ENCODE measurements at places on chromosomes 5 and 9. TPM values are rescaled to one million over a fixed set of nuclear protein-coding genes. Genes with fewer than 3 reads are reported as not detected.

DNA sequence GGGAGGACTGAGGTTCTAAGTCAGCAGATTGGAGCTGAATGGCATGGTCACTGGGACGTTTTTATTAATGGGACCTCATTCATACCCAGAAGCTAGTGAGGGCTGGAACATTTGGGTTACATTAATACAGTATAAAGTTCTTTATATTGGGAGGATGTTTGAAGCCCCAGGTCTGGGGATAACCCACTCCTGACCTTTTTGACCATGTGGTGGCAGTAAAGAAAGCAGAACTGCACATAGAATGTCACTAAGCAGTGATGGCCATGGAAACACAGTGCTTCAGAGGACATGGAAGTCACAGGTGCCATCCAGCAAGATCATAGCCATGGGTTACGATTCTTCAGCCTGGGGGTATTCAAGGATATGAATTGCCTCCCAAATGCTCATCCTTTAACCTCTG, 176.0 kb downstream of the ATP10B start:
- no peak for DNase-seq

DNA sequence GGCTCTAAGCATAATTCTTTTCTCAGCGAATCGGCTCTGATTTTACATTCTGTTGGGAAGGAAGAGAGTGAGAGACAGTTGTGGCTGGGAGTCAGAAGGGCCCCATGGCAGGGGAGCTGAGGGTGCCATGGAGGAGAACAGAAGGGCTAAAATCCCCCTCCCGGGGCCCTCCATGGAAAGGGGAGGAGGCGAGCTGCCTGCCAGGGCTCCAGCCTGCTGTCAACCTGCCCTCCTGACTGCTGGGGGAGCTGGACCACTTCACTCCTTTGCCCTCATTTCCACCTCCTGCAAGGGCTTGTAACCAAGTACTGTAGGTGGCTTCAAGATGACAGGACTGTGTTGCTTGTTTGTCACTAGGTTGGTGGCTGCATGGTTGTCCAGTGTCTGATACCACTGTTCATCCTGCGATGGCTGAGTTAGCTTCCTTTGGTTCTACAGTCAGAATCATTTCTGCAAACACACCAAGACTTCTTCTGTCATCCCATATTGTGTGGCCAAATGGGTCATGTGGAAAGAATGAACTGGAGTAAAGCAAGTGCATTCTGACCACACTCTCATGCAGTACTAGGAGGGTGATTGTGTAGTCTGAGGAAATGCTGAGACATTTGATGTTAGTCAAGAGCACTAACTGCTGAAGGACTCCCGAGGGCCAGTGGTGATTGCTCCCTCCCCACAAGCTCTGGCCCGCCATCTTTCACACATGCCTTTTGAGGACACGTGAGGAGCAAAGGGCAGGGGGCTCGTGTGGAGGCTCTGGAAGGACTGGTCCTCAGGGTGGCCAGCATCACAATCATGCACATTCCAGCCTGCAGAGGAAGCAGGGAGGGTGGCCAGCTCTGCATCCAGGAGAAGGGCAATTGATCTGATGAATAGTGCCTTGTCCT, 307.2 kb downstream of the GADD45G start:
- DNase-seq = no peak

DNA sequence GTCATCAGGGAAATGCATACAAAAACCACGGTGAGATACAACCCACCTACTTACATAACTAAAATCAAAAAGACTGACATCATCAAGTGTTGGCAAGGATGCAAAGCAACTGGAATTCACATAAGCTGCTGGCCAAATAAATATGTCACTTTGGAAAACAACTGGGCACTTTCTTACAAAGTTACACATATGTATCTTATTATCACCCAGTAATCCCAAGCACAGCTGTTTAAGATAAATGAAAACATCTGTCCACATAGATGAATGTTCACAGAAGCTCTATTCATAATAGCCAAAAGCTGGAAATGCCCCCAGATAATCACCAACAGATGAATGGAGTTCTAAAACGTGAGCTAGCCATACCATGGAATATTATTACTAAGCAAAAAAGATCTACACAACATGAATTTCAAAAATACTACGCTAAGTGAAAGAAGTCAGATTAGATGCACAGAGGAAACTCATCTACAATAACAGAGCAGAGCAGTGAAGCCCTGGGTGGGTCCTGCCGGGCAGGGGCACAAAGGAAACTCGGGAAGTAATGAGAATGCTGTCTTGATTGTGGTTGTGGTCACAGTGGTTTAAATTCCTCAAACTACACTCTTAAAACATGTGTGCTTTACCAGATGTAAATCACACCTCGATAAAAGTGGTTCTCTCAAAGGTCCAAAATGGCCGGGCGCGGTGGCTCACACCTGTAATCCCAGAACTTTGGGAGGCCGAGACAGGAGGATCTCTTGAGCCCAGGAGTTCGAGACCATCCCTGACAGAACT, 8.5 kb downstream of the CAMSAP1 start:
- peak; percentile 12 for DNase-seq

DNA sequence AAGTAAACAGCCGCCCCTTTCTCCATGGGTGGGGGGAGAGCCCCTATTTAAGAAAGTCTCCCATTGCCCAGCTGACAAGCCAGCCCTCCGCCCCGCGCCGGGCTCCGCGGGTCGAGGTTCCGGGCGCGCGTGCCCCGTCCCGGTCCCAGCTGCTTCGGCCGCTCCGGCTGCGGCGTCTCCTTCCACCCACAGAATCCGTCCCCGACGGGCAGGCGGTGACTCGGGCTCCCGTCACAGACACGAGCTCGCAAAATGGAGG, 223 bp downstream of the NR3C1 start:
- no peak for DNase-seq

DNA sequence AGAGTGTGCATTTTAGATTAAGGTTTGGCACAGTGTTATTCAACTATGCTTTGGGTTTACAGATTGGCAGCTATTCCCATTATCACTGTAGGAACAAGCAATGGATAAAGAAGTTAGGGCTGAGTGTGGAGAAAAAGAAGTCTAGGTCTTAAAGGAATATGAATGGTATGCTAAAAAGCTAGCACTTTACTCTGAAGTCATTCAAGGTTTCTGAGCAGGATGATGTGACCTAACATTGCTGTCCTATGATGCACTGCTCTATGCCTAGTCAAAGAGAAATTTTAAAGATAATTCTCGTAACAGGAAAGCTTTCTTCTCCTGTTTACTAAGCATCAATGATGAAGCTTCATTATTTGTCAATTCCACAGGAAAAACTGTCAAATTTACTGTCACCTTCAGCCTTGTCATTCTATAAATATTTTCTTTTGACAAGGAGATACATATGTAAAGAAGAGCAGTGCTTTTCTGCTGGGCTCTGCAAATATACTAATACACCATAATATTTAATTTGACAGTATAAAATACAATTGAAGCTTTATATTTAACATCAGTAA, 476.1 kb upstream of the PTPRD start:
- no peak for DNase-seq

GRCh38 chr9:21611891-21612290, 129.8 kb upstream of the IFNE start:
- no peak for DNase-seq

GRCh38 chr5:161544350-161544765, 2.2 kb downstream of the GABRB2 start:
- no peak for DNase-seq

DNA sequence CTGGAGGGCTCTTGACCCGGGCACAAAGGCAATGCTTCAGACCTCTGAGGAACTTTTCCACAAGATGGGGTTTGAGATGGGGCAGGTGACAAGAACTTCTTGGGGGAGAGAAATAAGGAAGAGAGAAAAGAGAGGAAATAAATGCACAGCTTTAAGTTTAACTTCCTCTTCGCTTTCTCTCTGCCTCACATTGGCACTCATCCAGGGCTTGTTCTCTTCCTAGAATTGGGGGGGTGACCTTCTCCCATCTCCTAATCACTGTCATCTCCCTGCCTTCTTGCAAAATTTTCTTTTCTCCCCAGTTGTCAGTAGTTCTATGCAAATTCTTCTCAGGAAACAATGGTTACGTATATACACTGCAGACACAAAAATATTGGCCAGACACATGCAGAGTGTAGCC, 19.1 kb upstream of the ADCY2 start:
- DNase-seq = no peak

GRCh38 chr5:36209664-36210063, 32.1 kb downstream of the NADK2 start:
- no peak for DNase-seq

- DNase-seq = no peak
Observed at GRCh38 chr9:114056527-114056926, 21.6 kb downstream of the AMBP start.

GRCh38 chr9:86079421-86079831, 19.9 kb downstream of the GOLM1 start:
- DNase-seq = no peak

DNA sequence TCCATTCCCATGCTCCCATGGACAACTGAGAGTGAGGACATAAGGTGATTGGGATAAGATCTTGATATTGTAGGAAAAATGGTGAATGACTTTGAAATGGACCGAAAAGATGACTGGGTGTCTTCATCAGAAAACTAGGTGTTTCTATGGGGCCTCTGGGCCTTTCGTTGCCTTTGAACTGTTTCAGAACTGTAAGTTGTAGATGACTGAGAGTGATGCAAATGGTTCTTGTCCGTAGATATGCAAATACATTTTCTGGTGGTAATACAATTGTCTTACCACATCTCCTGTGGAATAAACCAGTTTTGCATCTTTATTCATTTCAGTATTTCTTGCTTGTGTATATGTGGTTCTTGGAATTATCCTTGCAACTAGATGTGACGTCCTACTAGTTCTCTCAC, 16.0 kb upstream of the TEX48 start:
- no peak for DNase-seq

- DNase-seq = no peak
Observed at GRCh38 chr5:178866946-178867345, 7.2 kb downstream of the ZNF354B start.

GRCh38 chr5:14503681-14504331, 77.8 kb upstream of the OTULINL start:
- no peak for DNase-seq

- no peak for DNase-seq
Observed at GRCh38 chr9:123523845-123524244, 167.8 kb downstream of the CRB2 start.

GRCh38 chr9:105299190-105299854, 54.9 kb downstream of the SLC44A1 start:
- no peak for DNase-seq

DNA sequence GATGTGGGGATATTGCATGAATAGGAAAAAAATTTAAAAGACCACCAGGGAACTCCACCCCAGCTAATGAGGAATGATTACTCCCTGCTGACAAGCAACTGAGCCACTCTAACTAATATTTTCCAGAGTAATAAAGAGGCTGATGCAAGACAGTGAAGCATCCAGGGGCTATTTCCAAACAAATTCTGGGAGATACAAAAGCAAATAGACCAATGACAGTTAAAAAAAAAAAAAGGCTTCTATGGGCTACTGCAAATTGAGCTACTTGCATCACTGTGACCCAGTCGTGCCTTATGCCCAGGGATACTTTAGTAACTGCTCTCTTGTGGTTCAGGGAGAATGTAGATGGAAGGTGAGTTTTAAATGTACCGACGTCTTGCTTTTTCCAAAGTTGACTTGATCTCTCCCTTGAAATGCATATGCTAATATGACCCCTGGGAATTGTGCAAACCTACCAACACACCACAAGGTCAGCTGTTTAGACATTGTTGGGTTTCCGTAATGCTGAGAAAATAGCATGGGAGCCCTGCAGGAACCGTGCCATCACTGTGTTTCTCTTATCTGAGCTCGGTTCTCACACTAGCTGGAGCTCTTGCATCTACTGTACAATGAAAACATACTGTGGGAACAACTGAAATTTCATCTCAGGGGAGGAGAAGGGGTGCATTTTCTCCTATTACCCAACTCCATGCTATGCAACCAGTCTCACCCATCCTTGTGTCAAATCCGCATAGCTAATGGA, 250.6 kb upstream of the MAP3K1 start:
- DNase-seq = no peak

- no peak for DNase-seq
Observed at GRCh38 chr5:56757077-56757476, 58.3 kb upstream of the MAP3K1 start.

- DNase-seq = no peak
Observed at GRCh38 chr5:133977161-133977787, 8.8 kb upstream of the C5orf15 start.

DNA sequence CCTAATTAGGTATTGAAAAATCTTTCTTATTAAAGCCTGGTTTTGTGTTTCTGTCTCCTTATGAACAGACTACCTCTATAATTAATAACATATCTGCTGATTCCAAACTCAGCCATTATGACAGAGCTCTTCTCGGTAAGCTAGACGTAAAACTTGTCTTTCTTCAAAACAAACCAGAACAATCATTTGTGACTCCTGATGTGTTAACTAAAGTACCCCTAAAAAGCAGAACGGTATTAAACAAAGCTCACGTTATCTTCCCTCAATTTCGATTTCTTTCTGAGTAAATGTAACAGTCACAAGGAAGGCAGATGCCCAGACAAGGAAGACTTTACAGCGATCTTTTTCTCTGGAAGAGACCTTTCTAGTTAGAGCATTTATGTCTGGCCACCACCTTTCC, 1.8 kb downstream of the SEMA5A start:
- no peak for DNase-seq

DNA sequence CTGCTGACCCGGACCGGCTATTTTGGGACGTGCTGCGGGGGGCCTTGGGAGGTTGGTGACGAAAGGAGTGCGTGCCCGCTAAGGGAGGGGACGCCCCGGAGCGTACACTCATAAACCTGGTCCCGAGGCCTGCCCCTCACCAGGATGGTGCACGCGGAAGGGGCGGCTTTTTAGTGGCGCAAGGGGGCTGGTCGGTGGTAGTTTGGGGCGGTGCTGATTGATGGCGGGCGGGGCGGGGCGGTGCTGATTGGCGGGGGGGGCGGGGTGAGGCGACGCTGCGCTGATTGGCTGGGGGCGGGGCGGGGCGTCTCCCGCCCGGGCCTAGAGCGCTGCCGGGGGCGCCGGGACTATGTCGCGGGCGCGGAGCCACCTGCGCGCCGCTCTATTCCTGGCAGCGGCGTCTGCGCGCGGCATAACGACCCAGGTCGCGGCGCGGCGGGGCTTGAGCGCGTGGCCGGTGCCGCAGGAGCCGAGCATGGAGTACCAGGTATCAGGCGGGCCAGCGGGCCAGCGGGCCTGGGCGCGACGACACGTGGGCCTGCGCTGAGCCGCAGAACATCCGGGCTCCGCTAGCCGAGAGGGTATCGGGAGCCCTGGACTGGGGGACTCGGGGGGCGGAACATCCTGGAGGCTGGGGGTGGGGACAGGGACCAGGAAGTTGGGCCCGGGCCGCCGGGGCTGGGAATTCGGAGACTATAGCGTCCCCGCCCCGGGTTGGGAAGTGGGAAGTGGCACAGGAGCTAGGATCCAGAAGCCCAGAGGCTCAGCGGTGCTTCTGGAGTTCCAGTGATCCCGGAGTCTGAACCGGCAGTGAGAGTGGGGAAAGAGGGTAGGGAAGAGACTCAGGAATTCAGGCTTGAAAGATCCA, at the start of gene FPGS:
TSS of gene FPGS (plus strand) at position 307 of the 868 bp plus-strand sequence. CDS start at position 350, 43 bp downstream.
- DNase-seq = peak; percentile 92

GRCh38 chr9:117114768-117115167, 300.1 kb downstream of the ASTN2 start:
- no peak for DNase-seq

TSSK1B gene
- not detected for total RNA-seq

SLC28A3 gene
- total RNA-seq = 0.06 TPM

DCTN3 gene
- 121 TPM for total RNA-seq

PCDHB15 gene
- total RNA-seq = 0.06 TPM

All from activated naive CD8-positive, alpha-beta T cell treated with anti-CD3 and anti-CD28 coated beads, Interleukin-2, amount 10 ng/mL, durations not matched to agents 7 days and 5 days (primary cell).